ENCODE measurements at places on chromosomes 3 and 15. TPM values are rescaled to one million over a fixed set of nuclear protein-coding genes. Genes with fewer than 3 reads are reported as not detected.

DNA sequence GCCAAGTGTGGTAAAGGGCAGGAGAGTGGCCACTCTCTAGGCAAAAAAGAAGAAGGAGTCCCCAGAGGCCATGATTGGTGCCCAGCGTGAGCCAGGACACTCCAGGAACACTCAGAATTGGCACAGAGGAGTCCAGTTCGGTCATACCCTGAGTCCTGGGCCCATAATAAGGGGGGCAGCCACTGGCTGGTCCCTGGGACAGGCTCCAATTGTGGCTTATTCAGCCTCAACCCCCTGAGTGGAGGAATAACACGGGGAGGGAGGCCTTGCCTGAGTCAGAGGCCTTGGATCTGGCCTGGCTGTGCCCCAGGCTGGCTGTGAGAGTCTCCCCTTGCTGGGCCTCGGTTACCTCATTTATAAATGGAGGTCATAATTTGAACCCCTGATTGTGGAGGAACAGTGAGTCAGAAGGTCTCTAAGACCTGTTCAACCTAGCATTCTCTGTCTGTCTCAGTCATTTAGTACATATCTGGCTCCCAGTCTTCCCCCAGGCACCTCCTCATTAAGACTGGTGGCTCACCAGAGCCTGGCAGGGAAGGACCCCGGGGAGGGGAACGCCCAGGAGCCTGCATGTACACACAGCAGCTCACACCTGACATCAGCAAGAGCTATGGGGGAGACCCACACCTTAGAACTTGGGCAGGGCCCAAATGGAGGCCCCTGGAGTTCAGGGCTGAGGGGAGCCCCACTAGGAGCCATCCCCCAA is 95.9 kb upstream of the ATP2B2 start:
- DNase-seq, result no peak

VEPH1 gene
- 19.3 TPM for total RNA-seq

DNA sequence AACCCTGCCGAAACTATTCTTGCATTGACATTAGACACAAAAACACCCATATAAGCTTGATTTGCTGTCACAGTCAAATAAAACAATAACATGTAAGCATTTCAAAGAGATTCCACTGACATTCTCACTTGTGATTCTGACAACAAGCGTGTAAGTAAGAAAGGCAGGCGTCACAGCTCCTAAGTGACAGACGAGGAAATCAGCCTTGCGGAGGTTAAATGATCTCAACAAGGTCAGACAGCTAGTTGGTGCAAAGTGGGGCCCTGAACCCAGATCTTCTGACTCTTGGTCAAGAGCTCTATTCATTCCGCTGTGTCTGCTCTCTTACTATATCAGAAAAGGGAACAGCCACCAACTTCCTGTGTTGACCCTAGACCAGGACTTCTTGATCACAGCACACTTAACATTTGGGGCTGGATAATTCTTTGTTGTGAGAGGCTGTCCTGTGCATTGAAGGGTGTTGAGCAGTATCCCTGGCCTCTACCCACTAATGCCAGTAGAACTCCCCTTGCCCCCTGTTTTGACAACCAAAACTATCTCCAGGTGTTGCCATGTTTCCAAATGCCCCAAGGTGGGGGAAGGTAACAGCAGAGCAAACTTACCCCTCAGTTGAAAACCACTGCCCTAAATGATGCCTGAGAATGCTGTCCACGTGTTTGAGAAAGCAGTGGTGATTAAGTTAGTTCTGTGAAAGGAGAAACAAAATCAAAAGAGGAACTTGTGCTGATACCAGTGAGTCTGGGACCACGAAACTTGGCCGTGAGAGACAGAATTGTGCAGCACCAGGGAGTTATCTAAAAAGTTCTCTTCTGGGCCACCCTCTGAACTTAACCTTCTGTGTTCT is 86.1 kb downstream of the LIPC start:
- DNase-seq, result no peak

GRCh38 chr3:24683090-24683489 is 188.4 kb upstream of the THRB start:
- DNase-seq, result no peak

DNA sequence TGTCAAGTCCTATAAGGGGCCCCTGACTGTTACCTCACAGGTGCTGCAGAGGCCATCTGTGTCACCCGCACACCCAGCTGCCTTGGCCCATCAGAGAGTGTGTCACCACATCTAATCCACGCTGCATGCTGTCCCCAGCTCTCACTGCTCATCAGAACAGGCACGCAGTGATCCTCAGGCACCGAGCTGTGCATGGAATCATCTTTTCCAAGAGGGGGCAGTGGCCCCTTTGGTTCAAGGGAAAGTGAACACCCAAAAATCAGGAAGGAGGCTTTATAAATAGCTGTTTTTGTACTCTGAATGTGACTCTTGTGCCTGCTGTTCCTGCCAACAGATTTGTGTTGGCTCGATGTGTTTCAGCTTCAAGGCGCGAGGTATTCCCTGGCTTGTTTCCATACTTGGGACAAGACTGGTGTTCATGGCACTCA is 110.3 kb upstream of the ETV5 start:
- DNase-seq, result no peak

GRCh38 chr3:16839271-16840100 is 45.3 kb upstream of the PLCL2 start:
- no peak for DNase-seq

PIK3CA gene
- 40.1 TPM for total RNA-seq

Data from renal cortical epithelial cell (primary cell).